ENCODE measurements at places on chromosomes 5 and 9. TPM values are rescaled to one million over a fixed set of nuclear protein-coding genes. Genes with fewer than 3 reads are reported as not detected.

- no peaks in the 10 kb centered on the region for H3K4me1 ChIP-seq
- no peak for DNase-seq
- no peak overlapping the region for H3K4me3 ChIP-seq
- peaks cover 12% of the 10 kb centered on the region for H3K27me3 ChIP-seq
Observed at GRCh38 chr5:148491015-148491792, 107.4 kb downstream of the FBXO38 start.

Gene PCDHA9
- 0.29 TPM for total RNA-seq

DNA sequence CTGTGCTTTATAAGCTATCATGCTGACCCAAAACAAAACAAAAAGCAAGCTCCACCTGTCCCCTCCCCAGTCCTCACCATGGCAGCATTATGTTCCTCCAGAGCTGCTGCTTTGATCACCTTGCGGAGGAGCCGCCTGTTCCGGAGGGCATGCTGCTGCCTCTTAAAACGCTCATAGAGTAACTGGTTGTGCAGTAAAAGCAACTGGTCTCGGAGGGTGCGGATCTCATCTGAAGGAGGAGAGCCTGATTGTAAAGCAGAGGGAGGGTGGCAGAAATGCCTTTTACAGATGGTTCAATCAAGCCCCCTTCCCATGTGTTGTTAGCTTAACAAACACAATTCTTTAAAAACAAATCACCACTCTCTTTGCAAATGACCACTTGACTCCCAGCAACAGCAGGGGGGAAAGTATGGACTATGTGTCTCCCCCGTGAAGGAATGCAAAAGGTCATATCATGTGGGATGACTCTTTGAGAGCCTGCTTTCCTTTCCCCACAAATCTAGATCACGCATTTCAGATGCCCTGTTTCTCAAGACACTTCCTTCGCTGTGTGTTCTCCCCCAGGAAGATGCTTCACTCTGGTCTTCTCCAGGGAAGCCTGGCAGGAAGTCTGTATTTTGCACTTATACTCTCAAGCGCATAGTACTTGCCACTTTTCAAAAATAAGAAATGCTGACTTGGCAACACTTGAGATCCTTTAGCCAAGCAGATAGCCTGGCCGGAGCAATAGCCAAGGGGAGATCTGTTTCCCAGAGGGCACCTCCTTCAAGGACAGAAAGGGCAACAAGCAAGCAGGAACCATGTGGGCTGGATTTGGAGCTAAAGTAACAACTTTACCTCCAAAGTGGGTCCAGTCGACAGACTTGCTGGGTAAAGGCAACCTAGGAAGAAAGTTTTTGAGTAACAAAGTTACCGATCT is 25.1 kb downstream of the SPACA9 start:
- no peak overlapping the region for H3K4me3 ChIP-seq
- no peaks in the 10 kb centered on the region for H3K4me1 ChIP-seq
- H3K27ac ChIP-seq: no peak overlapping the region
- H3K36me3 ChIP-seq: peaks cover 60% of the 10 kb centered on the region

GRCh38 chr9:108443019-108443633 is 412.7 kb downstream of the ACTL7B start:
- H3K36me3 ChIP-seq: no peaks in the 10 kb centered on the region
- no peak for DNase-seq
- no peaks in the 10 kb centered on the region for H3K27me3 ChIP-seq
- peak overlapping the region; percentile 62 for H3K4me3 ChIP-seq

Gene VLDLR
- total RNA-seq: 10.1 TPM

DNA sequence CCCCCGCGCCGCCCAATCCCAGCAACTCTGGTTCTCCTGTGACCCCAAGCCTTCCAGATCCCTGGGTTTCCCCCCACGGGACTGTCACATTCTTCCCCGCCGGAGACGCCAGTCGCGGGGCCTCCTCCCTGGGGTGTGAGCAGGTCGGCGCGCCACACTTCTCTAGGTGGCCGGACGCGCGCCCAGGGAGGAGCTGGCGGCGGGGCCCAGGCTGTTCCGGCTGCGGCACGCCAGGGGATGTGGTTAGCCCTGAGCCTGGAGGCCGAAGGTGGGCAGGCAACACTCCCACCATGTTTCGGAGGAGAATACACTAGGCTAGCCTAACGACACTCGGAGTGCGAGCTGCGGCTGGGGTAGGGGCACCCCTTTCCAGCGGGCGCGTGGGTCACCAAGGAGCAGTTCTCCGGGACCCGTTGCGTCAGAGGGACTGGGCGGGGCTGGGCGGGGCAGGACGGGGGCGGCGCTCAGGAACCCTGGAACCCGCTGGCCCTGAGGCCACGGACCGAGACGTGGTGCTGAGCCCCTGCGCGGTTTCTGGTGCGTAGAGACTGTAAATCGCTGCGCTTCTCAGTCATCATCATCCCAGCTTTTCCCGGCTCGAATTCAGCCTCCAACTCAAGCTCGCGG is at the start of gene SLC27A6:
TSS of gene SLC27A6 (plus strand) at position 478 of the 627 bp plus-strand sequence. CDS start 650 bp downstream, outside the sequence.
- H3K27ac ChIP-seq: no peak within 1 kb of the TSS
- DNase-seq: peak; percentile 41
- H3K36me3 ChIP-seq: no peaks in the 10 kb centered on the region
- no peaks in the 10 kb centered on the region for H3K27me3 ChIP-seq

Gene CYLC2
- total RNA-seq: not detected

DNA sequence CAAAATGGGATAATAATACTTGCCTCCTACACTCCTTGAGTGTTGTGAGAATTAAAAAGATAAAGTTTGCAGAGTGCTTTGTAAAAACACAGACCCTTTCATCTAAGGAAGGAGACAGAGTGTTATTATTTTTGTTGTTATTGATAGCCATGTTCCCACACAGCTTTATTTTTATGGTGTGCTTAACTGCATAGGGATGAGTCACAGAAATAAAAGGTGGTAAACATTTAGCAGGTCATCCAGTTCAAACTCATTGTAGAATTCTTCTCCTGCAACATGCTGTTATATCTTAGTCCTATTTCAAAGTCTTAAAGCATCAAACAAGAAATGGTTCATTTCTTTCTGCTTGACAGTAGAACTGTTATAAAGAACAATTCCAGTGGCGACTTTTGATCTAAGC is 367.5 kb upstream of the ACTBL2 start:
- H3K4me3 ChIP-seq: no peak overlapping the region
- H3K36me3 ChIP-seq: no peaks in the 10 kb centered on the region
- no peaks in the 10 kb centered on the region for H3K27me3 ChIP-seq
- no peaks in the 10 kb centered on the region for H3K4me1 ChIP-seq
- no peak overlapping the region for H3K27ac ChIP-seq

- H3K36me3 ChIP-seq: no peaks in the 10 kb centered on the region
- no peaks in the 10 kb centered on the region for H3K27me3 ChIP-seq
- peaks cover 5% of the 10 kb centered on the region for H3K4me1 ChIP-seq
Observed at GRCh38 chr9:92769990-92770359, 5.3 kb upstream of the BICD2 start.

DNA sequence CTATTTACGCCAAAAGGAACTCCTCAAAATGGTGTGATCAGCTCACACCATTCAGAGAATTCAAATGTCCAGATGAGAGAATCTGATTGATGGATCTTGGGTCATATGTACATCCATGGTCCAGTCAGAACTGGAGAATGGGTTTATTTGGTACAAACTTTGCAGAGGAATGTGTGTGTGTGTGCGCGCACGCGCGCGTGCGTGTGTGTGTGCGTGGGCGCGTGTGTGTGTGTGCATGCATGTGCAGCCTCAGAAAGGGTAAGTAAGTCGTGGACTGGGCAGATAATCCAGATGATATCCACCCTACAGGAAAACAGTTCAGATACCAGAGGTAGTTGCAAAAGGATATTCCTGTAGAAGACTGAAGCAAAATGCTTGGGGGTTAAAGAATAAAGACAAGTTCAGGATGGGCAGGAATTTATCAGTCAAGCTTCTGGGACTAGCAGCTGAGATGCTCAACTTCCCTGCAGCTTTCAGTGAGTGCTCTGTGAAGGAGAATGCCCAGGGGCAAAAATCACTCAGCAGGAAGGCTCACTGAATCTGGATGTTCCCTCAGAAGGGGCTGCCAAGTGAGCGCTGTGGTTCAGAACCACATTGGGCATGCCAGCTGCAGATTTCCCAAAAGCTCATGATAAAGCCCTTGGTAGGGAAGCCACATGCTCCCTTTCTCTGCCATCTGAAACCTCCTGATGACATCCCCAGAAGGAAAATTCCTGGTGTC is 440.5 kb upstream of the SGCD start:
- H3K27me3 ChIP-seq: no peaks in the 10 kb centered on the region
- no peak for DNase-seq
- no peak overlapping the region for H3K27ac ChIP-seq
- no peak overlapping the region for H3K4me3 ChIP-seq
- H3K36me3 ChIP-seq: no peaks in the 10 kb centered on the region

DNA sequence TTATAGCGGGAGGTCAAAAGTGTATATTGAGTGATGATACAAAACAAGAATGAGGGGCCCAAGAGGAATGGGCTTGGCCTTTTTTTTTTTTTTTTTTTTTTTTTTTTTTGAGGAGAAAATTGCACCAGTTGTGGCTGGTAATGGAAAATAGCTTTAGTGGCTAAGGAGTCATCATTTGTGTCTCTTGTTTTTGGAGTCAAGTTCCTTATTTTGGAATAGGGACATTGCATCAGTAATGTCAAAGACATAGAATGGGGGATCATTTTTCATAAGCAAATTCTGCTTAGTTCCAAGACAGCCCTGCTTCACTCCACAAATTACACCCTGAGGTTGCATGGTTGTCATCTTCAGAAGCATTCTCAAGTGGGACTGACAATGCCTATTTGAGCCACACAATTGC is 137.4 kb downstream of the STK32A start:
- no peak overlapping the region for H3K27ac ChIP-seq
- no peak for DNase-seq
- peaks cover 12% of the 10 kb centered on the region for H3K4me1 ChIP-seq
- no peaks in the 10 kb centered on the region for H3K36me3 ChIP-seq
- H3K4me3 ChIP-seq: no peak overlapping the region
- no peaks in the 10 kb centered on the region for H3K27me3 ChIP-seq

DNA sequence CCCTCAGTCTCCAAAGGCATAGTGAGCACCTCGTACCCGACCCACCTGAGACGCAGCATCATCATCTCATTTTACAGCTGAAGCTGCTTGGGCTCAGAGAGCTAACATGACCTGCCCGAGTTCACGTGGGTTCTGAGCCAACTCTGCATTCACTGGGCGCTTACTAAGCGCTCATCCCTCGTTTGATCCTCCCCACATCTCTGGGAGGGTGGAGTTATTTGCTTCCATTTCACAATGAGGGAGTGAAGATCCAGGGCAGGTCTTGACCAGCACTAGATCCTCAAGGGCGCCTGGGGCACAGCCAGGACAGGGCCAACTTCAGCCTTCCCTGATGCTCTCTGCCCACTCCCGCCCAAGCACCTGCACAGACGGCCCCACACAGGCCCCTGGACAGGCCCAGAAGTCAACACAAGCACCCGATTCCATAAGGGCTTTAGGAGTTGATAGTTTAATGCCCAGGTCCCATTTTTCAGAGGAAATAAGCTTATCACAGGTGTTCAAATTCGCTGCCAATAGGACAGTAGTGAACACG is 80.8 kb downstream of the HRH2 start:
- no peak for DNase-seq
- H3K27ac ChIP-seq: no peak overlapping the region
- no peaks in the 10 kb centered on the region for H3K27me3 ChIP-seq
- no peaks in the 10 kb centered on the region for H3K36me3 ChIP-seq
- no peak overlapping the region for H3K4me3 ChIP-seq

DNA sequence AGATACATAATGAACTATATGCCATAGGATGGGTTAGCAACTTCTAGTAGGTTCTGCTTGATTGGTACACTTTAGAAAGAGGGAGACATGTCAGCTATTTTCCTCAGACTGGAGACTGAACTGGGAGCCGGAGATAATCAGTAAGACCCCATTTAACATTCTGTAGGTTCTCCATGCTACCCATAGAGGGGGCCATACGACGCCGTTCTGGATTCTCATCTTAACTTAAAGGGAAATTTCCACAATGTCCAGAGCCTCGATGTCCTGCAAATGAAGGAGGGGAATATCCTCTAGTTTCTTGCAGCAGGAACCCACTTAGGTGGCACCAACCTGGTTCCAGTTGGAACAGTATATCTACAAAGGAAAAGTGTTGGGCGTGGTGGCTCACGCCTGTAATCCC is 22.3 kb upstream of the NPM1 start:
- DNase-seq: peak; percentile 83
- H3K27me3 ChIP-seq: no peaks in the 10 kb centered on the region
- peaks cover 2% of the 10 kb centered on the region for H3K4me1 ChIP-seq
- no peak overlapping the region for H3K4me3 ChIP-seq

DNA sequence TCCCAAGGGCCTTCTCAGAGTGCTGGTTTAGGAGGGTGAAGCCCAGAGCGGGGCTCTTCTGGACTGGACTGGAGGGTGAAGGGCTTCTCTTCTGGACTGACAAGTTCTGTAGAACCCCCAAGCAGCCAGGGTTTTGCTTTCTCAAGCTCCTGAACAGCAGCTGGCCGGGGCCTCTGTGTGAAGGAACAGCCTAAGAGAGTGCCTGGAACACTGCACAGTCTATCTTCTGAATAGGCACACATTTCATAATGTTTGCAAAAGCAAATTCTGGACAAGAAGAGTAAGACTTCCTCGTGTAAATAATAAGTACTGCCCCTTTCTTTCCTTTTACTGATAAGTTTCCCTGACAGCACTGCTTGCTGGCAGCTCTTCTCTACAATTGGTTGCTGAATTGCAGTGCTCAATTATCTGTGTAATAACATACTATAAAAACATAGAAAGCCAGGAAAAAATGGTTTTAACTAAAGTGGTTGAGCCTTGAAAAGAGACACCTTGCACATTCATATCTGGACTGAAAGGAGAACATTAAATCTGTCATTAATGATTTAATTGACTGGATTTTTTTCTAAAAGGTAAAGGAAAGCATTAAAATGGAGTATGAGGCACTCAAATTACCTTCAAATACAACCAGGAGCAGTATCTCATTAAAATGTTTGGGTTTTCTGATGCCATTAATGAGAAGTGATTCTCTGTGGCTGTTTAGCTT is 20.5 kb downstream of the MAST4 start:
- peaks cover 3% of the 10 kb centered on the region for H3K27me3 ChIP-seq
- H3K4me3 ChIP-seq: no peak overlapping the region
- no peaks in the 10 kb centered on the region for H3K4me1 ChIP-seq
- no peak overlapping the region for H3K27ac ChIP-seq
- DNase-seq: no peak

- no peak overlapping the region for H3K4me3 ChIP-seq
- no peaks in the 10 kb centered on the region for H3K27me3 ChIP-seq
- no peaks in the 10 kb centered on the region for H3K4me1 ChIP-seq
- no peak overlapping the region for H3K27ac ChIP-seq
- no peaks in the 10 kb centered on the region for H3K36me3 ChIP-seq
- DNase-seq: no peak
Observed at GRCh38 chr9:23552876-23553601, 273.0 kb downstream of the ELAVL2 start.

Gene MVB12B
- 8.0 TPM for total RNA-seq

Gene TAF11L3
- not detected for total RNA-seq
